ENCODE measurements at places on chromosomes 7 and 10. TPM values are rescaled to one million over a fixed set of nuclear protein-coding genes. Genes with fewer than 3 reads are reported as not detected.

DNA sequence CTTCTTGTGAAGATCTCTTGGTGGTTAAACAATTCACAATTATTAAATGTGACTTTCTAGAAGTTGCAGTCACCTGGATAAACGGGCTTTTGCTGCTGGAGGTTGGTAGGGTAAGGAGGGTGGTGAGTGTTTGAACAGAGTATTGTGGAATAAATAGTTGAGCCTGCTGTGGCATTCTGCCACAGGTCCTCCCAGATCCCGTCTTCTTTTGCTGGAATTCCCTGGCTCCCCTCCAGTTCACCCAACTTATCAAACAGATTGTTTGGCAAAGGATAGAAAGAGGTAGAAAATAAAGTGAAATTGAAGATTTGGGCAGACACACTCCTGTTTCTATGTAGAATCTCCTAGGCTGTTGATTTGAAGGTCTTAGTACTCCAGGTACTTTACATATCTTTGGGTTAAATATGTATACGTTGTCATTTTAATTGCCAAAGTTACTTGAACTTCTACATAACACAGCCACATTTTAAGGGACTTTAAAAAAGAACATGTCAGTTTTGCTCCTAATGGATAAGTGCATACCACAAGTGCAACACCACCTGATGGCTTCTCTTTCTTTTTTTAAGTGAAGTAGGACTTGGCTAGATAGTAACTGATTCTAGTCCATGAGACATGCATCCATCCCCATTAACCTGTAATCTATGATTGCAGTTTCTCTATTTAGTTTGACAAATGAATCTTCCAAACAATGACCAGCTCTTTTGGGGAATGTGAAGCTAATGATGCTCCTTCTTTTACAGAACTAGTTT lies 83.0 kb downstream of the ARL4A start:
- no peaks in the 10 kb centered on the region for H3K36me3 ChIP-seq
- peaks cover 7% of the 10 kb centered on the region for H3K4me1 ChIP-seq
- no peak overlapping the region for H3K27ac ChIP-seq

DNA sequence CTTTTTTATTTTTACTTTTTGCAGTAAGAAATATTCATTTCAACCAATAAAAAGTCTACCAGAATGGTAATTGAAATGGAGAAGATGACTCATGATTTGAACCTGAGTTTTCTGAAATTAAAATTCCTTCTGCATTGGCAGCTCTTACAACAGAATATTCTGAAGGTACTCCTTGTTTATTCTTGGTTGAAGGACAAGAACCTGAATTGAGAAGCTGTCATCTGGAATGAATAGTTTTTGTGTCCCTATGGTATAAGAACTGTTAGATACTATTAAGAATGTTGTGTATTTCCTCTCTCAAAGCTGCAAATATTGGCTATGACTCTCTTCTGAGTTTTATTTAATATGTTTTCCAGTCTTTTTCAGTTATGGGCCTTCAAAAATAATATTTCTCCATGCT lies 56.1 kb downstream of the CDK1 start:
- no peak for DNase-seq
- H3K27me3 ChIP-seq: no peaks in the 10 kb centered on the region
- peaks cover 13% of the 10 kb centered on the region for H3K4me1 ChIP-seq
- H3K4me3 ChIP-seq: no peak overlapping the region

DNA sequence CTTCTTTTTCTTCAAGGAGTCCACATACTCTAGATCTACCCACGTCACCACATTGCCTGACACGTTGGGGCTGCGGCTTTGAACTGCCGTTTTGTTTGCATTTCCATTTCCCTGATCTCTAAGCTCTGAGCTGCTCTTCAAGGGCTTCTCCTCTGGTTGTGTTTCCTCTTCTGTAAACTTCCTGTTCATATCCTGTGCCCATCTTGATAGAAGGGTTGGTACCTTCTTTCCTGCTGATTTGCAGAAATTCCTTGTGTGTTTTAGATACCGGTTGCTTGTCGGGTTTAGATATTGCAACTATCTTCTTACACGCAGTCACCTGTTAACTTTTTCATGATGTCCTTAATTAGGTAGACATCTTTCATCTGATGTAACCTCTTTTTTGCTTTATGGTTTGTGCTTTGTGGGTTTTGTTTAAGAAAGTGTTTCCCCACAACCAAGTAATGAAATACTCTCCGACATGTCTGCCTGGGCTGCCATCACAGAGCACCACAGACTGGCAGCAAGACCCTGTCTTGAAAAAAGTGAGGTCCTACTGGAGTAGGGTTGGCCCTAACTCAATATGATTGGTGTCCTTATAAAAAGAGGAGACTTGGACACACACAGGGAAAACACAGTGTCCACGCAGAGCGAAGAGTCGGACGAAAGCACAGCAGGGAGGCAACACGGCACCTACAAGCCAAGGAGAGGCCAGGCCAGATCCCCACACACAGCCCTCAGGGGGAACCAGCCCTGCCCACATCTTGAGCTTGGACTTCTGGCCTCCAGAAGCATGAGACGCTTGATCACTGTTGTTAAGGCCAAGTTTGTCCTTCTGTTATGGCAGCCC lies 99.1 kb upstream of the PDGFA start:
- no peaks in the 10 kb centered on the region for H3K36me3 ChIP-seq
- peak; percentile 49 for DNase-seq
- no peaks in the 10 kb centered on the region for H3K27me3 ChIP-seq
- no peak overlapping the region for H3K4me3 ChIP-seq
- H3K27ac ChIP-seq: no peak overlapping the region
- no peaks in the 10 kb centered on the region for H3K4me1 ChIP-seq

GRCh38 chr7:26151096-26151495 lies 902 bp upstream of the NFE2L3 start:
- H3K36me3 ChIP-seq: no peaks in the 10 kb centered on the region
- H3K27ac ChIP-seq: no peak overlapping the region

DNA sequence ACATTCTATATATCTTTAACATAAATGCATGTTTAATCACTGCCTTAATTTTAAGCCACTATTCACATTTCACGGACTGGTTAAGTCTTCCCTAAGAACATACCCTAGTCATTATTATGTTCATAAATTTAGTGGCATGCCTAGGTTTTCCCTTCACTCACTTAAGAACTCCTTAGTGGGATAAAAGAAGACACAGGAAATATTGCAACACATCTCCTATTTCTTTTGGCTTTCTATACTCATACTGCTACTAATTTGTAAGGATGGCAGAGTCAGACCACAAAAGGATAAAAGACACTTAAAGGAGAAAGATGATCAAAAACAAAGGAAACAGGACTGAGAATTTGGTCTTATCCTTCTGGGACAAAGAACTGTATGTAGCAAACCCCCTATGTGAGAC lies 951.4 kb downstream of the SORCS3 start:
- H3K4me1 ChIP-seq: no peaks in the 10 kb centered on the region
- H3K4me3 ChIP-seq: no peak overlapping the region
- no peaks in the 10 kb centered on the region for H3K36me3 ChIP-seq
- no peaks in the 10 kb centered on the region for H3K27me3 ChIP-seq
- H3K27ac ChIP-seq: no peak overlapping the region

DNA sequence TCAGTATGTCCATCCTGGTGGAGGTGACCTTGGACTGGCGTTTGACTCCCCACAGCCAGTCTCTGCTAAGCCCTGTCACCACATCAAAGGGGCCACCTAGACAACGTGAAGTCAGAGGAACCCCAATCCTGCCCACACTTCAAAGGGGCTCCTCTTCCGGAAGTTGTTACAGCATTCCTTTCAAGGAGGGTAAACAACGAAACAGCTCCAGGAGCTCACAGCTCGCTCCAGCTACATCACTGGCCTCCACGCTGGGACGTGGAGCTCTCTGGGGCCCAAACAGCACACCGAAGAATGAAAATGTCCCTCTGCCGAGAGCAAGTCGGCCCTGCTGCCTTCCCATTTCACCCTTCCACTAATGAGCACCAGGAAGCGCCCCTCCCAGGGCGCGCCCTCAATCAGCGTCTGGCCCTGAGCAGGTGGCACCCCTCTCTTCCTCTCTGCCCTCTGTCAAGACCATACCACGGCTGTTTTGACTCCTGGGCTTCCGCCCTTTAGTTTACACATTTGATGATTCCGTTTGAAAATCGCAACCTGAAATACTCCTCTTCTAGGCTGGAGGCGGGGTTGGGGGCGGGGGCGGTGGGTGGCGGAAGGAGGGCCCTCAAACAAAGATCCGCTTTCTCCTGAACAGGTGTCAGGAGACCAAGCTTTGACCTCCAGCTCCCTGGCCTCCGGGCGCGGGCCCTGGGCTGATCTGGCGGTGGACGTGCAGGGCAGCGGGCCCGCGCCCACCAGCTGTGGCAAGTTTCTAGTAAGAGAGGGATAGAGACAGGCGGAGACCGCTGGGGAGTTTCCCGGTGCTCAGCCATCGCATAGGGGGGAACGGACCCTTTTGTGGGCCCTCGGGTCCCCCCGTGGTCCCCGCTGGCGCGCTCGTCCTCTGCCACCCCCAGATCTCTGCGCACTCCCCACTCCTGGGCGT lies 53.1 kb upstream of the KDM7A start:
- peaks cover 9% of the 10 kb centered on the region for H3K4me1 ChIP-seq
- no peaks in the 10 kb centered on the region for H3K36me3 ChIP-seq
- H3K4me3 ChIP-seq: peak overlapping the region; percentile 42

GRCh38 chr10:77173615-77174461 lies 463.8 kb downstream of the KCNMA1 start:
- H3K4me3 ChIP-seq: no peak overlapping the region
- H3K4me1 ChIP-seq: no peaks in the 10 kb centered on the region
- DNase-seq: peak; percentile 79
- H3K27ac ChIP-seq: no peak overlapping the region
- H3K27me3 ChIP-seq: no peaks in the 10 kb centered on the region

The CYP2C8 gene
- total RNA-seq: 1.5 TPM

The PVRIG gene
- 0.82 TPM for total RNA-seq

The NAT16 gene
- not detected for total RNA-seq

The FOXP2 gene
- 49.3 TPM for total RNA-seq

The GPNMB gene
- 127 TPM for total RNA-seq

The LBX1 gene
- not detected for total RNA-seq

- H3K36me3 ChIP-seq: no peaks in the 10 kb centered on the region
- H3K27ac ChIP-seq: no peak overlapping the region
- DNase-seq: no peak
- no peak overlapping the region for H3K4me3 ChIP-seq
Observed at GRCh38 chr10:108787932-108788331, 1135.4 kb downstream of the XPNPEP1 start.
